Hepatic stellate cell (primary cell): ENCODE measurements at places on chromosomes 2 and 18.

- DNase-seq, result no peak
Measured at GRCh38 chr18:53441761-53442414, 782.6 kb downstream of the MBD2 start.

DNA sequence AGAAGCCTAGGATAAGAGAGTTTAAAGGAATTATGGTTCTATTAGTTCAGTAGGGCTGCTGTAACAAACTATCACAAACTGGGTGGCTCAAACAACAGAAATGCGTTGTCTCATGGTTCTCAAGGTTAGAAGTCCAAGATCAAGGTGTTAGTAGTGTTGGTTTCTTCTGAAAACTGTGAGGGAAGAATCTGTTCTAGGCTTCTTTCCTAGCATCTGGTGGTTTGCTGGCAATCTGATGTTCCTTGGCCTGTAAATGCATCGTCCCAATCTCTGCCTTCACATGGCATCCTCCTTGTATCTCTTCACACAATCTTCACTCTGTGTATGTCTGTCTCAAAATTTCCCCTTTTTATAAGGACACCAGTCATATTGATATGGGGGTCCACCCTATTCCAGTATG lies 76.3 kb downstream of the MDH1 start:
- no peak for DNase-seq

DNA sequence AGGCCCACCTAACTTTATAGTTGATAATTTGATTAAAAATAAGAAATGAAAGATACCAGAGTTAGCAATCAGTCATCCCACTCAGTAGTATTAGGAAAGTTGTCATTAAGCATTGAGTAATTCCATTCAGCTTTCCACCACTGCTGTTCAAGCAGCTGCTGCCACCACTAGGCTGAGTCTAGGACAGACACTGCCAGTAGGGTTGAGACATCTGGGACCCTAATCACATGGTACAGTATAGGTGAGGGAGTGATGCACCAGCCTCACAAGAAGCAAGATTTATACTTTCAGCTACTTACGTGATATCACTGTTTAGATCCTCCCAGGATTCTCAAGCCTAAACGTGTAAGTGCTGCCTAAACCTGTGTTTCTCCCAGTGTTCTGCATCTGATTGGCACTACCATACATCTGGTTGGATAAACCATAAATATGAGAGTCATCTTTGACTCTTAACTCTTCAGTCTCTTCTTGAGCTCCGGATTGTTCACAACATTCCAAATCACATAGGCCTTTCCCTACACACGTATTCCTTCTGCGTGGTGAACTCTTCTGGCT lies 3.2 kb downstream of the UBXN4 start:
- DNase-seq, result peak; percentile 34

- no peak for DNase-seq
Measured at GRCh38 chr18:9066358-9066757, 36.1 kb upstream of the NDUFV2 start.

- DNase-seq, result peak; percentile 23
Measured at GRCh38 chr2:72813841-72814240, 12.0 kb downstream of the EXOC6B start.

DNA sequence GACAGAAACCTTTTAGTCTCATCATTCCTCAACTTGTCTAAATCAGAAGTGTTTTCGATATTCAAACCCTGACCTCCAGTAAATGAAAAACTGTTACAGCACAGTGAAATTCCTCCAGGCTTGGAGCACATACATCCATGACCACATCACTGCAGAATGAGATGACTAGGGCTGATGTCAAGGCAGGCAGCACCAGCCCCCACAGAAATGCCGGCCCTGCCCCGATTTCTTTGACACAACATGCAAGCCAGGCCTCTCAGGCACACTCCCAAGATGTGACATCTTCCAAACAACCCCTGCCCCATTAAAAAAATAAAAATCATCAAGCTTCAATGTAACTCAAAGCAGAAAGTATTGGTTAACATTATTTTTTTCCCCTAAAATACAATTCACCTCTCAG lies 103.3 kb downstream of the CTAGE1 start:
- peak; percentile 75 for DNase-seq

GRCh38 chr18:9047715-9048114 lies 54.8 kb upstream of the NDUFV2 start:
- no peak for DNase-seq

DNA sequence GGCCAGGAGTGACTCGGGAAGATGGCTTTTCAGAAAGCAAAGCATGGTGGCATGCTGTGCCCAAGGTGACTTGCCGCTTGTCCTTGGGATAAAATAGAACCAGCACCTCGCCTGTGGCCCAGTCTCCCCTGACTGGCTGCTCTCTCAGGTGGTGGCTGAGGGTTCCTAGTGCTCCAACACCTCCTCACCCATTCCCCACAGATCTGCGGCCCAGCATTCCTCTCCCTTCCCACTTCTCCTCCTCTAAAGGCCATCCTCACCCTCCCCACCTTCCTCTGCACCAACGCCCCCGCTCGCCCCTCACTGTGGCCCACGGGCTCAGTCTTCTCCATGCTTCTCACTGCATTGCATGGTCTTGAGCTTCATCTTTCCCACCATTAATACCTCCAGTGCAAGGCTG lies 132.4 kb downstream of the PXDN start:
- no peak for DNase-seq

GRCh38 chr2:195898505-195899191 lies 170.0 kb downstream of the DNAH7 start:
- peak; percentile 75 for DNase-seq

- no peak for DNase-seq
Measured at GRCh38 chr2:149180226-149180875, 141.9 kb downstream of the LYPD6B start.

DNA sequence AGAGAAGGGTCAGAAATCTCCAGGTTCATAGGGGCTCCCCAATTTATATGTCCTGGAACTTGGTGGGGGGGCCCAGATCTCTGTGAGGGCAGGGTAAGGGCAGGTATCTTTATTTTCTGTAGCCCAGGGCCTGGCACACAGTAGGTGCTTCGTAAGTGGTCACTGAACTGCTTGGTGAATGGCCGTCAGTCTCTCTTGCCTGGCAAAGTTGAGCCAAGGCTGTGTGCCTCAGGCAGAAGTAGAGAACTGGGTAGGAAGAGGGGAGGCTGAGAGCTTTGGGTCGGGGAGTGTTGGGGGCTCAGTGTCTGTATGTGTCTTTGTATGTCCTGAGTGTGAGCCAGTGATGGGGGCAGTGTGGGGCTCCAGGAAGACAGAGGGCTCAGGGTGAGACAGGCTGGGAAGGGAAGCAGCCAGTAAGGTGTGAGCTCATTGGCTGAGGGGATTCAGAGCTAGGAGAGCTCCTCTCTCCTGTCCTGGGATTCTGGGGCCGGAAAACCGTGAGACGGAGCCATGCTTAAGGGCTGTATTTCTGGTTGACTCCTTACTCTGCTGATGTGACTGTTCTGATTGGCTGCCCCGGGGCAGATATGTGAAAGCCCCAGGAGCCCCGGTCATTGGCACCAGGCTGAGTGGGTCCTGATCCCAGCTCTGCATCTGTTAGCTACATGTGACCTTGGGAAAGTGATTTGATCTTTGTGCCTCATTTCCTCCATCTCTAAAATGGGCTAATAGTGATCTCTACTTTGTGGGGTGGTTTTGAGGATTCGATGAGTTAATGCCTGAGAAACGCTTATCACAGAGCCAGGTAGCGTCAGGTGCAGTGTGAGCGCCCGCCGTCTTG lies 30.3 kb downstream of the STEAP3 start:
- DNase-seq, result no peak

DNA sequence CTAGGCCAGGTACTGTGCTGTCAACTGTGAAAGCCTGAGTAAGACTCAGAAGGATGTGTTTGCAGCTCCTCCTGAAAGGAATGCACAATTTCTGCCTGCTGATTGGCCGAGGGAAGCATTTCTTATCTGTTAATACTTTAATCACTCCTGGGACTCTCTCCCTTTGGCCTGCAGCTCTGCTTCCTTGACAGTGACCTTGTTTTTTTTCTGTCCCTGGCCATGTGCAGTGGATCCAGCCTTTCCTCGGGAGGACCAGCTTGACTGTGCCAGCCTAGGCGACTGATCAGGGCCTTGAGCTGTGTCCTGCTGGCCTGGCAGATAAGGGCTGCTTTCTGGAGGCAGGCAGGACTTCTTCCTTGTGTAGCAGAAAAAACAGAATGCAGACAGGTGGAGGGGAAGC lies 10.0 kb downstream of the RNF144A start:
- no peak for DNase-seq

- no peak for DNase-seq
Measured at GRCh38 chr18:12091538-12092141, 2.0 kb upstream of the ANKRD62 start.

GRCh38 chr2:647691-648231 lies 29.4 kb downstream of the TMEM18 start:
- DNase-seq, result no peak

DNA sequence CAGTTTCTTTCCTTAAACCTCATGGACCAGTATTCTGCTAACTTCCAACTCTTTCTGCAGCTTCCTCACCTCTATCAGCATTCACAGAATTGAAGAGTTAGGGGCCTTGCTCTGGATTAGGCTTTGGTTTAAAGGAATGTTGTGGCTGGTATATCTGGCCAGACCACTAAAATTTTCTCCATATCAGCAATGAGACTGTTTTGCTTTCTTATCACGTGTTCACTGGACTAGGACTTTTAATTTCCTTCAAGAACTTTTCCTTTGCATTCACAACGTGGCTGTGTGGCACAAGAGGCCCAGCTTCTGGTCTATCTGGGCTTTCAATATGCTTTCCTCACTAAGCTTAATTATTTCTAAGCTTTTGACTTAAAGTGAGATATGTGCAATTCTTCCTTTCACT lies 33.4 kb downstream of the SP3 start:
- no peak for DNase-seq

GRCh38 chr2:133948610-133949290 lies 305.1 kb upstream of the MGAT5 start:
- no peak for DNase-seq

DNA sequence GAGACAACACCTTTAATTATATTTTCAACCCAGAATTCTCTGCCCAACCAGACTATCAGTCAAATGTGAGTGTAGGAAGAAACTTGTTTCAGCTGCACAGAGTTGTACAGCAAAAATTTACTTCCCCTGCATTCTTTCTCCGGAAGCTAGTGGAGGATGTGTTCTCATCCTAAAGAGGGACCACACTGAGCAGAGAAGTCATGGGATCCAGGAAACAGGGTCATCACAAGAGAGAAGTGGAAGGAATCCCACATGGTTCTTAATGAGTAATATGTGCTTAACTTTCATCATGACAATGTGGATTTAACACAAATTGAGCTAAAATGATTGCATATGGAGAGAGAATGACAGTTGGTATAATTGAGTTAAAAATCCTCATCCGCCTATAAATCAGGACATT lies 78.2 kb downstream of the INPP4A start:
- no peak for DNase-seq

GRCh38 chr2:153195342-153195741 lies 283.2 kb downstream of the RPRM start:
- DNase-seq, result no peak
